ENCODE measurements at places on chromosomes 5 and 9.

DNA sequence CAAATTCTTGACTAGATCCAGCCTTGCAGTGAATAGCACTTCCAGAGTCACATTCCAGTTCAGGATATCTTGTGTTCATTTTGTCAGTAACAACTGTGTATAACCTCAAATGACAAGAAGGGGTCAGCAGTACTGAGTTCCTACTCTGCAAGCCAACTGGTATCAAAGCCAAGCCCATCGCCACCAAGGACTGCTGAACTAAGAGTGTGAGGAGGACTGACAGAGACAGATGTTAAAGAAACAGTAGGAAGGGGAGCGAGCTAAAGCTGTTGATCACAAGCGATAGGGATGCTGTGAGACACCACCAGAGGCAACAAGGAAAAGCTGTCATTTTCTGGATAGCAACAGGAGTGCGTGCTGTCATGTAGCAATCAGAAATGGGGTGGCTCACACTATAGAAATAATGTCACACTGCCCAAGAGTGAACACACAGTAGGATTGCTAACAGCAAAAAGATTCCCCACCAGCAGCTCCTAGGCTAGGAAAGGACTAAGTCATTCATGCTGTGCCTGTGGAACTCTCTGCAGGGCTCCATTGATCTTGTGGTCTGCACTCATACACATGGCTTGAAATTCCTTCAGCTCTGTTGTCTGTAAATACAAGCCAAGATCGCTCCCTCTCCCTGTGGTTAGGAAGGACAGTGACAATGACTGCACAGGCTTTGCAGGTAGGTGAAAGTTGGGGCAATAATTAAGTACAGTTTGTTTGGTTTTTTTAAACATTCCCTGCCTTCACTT, 658.6 kb downstream of the NR2F1-AS1 start:
- no peak for DNase-seq

- DNase-seq = peak; percentile 46
Measured at GRCh38 chr9:68978066-68978465, 35.8 kb downstream of the PRKACG start.

GRCh38 chr5:61582205-61582820, 250.3 kb downstream of the ZSWIM6 start:
- no peak for DNase-seq

GRCh38 chr5:149228618-149229297, 42.9 kb upstream of the AFAP1L1 start:
- peak; percentile 14 for DNase-seq

DNA sequence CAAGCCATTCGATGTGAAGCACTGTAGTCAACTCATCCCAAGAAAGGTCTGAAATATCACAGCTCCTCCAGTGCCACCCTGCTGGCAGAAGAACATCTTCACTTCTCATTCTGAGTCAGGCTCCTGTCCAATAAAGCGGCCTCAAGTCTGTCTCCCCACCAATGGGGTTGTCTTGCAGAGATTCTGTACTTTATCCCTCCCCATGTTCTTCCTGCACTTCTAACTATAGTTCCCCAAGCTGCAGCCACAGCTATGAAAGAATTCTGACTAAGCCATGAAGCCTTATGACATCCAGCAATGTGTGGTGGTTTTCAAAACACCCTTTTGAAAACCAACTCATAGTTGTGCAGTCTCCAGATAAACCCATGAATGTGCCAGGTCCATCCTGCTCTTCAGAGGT, 6.8 kb downstream of the MACROH2A1 start:
- peak; percentile 15 for DNase-seq

DNA sequence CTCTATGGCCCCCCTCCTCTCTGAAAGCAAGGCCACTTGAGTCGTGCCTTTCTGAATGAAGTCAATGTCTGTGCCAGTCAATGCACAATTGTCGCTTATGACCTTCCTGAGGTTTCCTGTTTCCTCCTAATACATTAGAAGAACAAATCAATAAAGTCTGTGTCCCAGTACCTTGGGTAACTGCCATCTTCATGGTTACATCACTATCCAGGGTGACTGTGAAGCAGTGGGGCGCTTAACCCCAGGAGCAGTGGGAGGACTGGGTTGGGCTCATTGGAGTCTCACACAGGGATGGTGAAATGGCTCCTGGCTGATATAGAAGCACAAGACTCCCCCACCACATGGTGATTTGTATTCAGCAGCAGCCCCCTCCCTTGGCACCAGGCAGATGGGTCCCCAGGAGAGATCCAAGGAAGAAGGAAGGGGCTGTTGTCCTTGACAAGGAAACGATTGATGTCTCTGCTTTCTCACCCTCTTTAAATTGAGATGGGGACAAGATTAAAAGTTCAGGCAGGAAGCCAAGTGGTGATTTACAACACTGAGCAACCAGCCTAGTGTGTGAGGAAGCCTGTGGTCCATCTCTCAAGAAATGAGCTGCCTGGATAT, 261.9 kb upstream of the ZNF462 start:
- no peak for DNase-seq

DNA sequence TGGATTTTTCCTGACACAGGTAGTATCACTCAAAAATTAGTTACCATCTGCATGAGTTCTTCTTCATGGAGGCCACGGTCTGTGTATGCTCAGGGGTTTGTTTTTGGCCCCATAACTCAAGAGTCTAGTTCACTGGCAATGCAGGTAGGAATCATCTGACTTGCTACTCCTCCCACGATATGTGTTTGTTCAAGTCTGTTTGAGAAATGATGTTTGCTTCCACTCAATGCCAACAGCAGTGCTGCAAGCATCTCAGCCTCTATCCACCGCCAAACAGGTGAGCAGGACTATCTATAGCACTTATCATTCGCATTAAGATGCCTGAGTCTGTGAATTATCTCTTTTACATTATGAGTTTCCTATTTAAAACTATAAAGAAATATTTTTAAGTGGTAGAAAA, 264.8 kb upstream of the PTGER4 start:
- DNase-seq = no peak

DNA sequence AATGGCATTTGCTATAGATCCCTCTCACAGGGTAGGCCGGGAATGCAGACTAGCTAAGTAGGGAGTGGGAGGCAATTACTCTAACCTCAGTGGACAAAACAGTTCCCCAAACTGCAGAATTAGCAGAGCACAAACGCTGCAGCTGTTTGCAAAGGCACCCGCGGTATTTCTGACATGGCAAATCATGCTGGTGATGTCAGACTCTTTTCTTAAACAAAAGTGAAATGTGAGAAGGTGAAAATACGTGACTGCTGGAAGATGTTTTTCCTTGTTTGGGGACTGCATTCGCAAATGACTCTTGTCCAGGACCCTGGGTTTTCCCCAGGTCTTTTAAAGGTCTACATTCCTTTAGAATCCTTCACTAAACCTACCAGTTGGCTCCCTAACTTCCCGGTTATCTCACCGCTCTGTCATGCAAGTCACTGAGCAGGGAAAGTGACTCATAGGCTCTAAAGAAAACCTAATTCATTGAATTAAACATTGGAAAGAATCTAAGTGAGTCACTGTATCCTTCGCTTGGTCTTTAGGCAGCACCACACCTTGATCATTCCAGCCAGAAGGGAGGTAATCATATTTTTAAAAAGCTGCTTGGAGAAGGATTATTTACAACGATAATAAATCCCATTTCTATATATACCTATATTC, 91.5 kb upstream of the DNAH5 start:
- DNase-seq = no peak

DNA sequence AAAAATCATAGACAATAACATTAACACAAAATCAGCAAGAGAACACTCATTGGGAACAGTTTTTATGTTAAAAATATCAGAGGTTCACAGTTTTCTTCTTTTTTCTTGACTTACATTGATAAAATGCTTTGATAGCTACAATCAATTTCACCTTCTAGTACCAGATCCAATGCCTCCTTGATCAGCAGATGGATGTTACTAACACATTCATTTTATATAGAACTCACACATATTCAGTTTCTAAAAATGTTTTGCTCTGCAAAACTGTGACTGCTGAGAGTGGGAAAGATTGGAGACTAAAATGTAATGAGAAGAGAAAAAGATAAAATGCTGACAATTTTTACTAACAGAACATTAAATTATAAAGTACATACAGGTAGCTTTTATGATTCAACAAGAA, 143.1 kb downstream of the TTC39B start:
- DNase-seq = no peak
